ENCODE measurements at places on chromosomes 2 and 18.

GRCh38 chr2:200040831-200041230 is 85.4 kb downstream of the MAIP1 start:
- DNase-seq: no peak

- DNase-seq: no peak
Measured at GRCh38 chr2:102061286-102061699, 69.5 kb downstream of the IL1R2 start.

- no peak for DNase-seq
Measured at GRCh38 chr2:237723602-237724001, 75.0 kb upstream of the RBM44 start.

DNA sequence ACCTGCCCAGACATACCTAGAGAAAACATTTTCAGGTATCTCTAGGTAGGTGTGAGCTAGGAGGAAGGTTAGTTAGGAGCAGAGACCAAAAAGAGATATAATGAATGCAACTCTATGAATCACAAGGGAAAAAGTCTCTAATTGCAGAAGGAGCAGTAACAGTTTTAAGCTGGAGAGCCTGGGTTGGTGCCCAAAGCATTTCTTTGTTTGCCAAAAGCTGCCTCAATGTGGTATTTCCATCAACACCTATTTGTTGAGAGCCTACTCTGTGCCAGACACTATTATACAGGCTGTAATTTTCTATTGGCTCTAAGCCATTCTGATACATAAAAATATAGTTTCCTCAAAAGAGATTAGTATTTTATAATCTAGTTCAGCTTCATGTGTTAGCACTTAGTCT is 141.6 kb downstream of the UBE2E3 start:
- DNase-seq: no peak

DNA sequence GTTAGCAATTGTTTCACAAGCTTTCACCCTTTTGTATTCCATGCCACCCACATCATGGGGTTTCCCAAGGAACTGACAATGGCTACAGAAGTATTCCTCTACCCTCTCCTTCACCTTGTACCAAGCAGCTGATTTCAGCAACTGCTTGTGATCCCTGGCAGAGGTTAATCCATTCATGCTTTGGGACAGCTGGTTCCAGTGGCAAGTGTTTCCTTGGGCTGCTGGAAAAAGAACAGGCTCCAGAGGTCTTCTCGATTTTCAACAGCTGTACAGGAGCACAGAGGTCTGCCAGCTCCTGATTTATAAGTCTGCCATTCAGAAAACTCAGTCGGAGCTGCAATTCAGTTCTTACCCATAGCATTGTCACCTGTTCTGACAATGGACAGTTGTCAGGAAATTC is 239.2 kb upstream of the CWC22 start:
- DNase-seq: no peak

- DNase-seq: no peak
Measured at GRCh38 chr18:33826151-33826550, 248.1 kb downstream of the ASXL3 start.

GRCh38 chr18:13482618-13482945 is 243.8 kb downstream of the FAM210A start:
- DNase-seq: no peak

GRCh38 chr2:47309952-47310800 is 92.8 kb upstream of the MSH2 start:
- no peak for DNase-seq

- no peak for DNase-seq
Measured at GRCh38 chr2:101040072-101040471, 38.0 kb downstream of the RPL31 start.

DNA sequence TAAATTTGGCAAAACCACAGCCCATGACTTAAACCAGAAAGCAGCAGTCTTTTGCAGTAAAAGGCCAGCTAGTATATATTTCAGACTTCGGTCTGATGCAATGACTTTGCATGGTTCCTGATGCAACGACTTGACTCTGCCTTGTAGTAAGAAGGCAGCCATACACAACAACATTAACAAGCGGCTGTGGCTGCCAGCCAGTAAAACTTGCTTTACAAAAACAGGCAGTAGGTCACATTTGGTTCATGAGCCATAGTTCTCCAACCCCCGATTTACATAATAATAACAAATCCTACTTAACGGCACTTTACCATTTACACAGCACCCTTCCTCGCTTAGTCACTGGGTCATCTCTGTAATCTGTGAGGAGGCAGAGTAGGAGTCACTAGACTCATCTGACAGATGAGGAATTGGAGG is 410.3 kb downstream of the LRATD1 start:
- DNase-seq: no peak

DNA sequence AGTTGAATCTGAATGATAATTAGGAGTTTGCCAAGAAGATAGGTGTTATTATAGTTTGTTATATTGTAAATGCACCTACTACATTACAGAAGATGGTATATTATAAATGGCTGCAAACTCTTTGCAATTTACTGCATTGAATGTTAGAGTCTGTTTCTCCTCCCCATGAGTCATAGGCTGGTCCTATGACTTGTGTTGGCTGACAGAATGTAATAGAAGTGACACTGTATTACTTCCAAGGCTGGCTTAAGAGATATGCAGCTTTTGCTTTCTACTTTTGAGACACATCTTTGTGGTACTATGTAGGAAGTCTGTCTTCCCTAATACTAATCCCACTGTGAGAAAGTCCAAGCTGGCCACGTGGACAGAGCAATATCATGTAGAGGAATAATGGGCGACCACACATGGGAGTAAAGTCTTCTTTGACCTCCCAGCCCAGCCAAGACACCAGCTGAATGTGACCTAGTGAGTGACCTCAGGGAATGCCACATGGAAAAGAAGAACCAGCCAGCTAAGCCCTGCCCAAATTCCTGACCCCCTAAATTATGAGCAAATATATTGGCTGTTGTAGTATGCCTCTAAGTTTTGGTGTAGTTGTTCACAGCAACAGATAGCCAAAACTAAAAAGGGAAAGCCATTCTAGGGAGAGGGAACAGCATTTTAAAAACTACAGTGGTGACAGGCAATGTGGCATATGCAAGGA is 6.8 kb upstream of the DDX1 start:
- no peak for DNase-seq

DNA sequence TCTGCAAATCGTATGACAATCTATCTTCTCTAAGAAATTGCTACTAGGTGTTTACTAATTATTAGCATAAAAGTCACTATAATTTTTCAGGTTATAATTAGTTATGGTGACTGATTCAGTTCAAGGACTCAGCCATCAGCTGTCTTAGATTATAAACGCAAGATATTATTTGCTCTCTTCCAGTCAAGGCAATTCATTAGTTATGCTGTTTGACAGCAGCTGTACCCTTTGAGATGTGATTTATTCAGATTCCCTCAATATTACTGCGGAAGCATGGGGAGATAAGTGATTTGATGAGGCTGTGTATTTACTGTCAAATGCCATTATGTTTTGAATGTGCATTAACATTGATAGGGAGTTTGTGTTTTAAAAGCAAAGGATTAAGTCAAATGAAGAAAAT is 558.9 kb upstream of the FSIP2 start:
- no peak for DNase-seq

GRCh38 chr2:160513120-160513519 is 19.5 kb upstream of the RBMS1 start:
- DNase-seq: no peak

DNA sequence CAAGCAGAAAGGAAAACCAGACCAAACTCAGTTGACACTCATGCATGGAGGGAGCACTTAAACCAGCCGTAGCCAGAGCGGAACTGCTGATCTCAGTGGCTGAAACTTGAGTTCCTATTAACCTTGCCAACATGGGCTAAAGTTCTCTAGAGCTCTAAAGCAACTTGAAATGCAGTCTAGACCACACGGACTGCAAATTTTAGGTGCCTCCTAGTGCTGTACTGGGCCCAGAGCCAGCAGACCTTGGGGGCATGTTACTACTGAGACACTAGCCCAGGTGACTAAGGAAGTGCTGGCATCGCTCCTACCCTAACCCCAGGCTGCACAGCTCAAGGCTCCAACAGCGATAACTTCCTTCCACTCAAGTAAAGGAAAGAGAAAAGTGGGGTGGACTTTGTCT is 236.5 kb downstream of the AKAIN1 start:
- no peak for DNase-seq

GRCh38 chr2:15691586-15692310 is 100.1 kb downstream of the DDX1 start:
- DNase-seq: no peak

GRCh38 chr2:2887772-2888387 is 489.7 kb downstream of the EIPR1 start:
- no peak for DNase-seq

DNA sequence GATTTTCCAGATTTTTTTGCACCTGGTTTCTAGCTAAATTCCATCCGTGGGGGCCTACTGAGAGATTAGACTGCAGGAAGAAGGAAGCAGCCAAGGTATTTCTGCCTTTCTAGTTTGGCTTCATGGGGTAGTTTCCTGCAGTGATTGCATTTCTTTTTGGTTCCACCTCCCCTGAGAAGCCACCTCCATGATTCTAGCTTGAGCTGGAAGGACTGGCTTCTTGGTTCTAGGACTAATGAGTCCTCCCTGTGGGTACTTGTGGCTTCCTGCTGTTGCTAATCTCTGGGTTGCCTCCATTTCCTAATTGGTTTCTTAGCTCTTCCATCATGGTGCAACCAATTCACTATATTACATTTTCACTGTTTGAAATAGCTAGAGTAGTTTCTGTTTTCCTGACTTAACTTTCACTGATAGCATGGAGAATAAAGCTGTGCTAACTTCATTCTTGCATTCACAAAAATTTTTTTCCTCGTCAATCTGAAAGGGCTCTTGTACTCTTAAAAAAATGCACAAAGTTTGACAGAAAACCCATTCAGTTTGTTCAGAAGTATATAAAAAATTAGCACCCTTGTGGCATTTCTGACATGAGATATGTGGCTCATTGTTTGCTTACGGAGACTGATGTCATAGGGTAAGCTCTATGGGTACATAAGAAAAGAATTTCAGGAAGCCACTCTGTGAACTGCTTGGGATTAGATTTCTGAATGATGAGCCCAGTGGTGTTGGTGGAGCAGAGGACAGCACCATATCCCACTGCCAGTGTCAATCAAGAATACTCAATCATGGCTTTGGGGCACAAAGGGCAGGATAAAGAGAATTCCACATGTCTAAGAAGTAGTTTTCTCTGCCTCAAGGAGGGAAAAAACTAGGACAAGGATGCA is 242.8 kb upstream of the RBMS1 start:
- no peak for DNase-seq

DNA sequence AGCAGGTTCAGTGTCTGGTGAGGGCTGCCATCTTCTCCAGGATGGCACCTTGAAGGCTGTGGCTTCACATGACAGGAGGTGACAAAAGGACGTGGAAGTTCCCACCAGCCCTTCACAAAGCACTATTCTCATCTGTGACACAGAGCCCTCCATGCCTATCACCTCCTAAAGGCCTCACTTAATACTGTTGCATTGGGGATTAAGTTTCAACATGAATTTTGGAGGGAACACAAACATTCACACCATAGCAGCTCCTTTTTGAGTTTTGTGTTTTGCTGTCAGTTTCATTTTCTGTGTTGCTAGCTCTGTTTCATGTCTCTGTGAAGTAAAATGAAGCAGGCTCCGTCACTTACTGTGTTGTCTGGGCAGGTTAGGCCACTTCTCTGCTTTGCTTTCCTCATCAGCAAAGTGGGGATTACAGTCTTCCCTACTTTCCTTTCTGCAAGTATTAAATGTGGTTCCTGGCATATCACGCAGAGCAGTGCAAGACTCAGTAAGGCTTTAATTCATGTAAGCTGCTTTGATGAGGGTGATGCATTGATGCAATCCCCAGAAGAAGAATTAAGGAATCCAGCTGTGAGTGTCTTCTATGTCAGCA is 31.6 kb downstream of the LIMS1 start:
- no peak for DNase-seq

DNA sequence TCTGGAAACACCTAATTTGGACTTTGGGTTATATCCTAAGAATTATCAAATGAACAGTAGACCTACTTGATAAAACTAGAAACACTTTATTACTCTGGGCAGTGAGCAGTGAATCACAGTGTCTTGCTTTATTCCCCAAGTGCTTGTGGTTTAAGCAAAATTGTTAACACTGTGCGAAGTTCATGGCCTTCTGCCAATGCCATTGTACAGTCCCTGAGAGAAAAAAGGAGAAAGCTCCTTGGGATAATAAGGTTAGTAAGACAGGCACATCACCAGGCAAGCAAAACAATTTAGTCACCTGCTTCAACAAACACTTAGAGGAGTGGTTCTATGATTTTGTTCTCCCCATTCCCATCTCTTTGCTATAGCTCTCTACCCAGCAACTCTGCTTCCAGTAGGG is 39.8 kb downstream of the ADCYAP1 start:
- DNase-seq: no peak

DNA sequence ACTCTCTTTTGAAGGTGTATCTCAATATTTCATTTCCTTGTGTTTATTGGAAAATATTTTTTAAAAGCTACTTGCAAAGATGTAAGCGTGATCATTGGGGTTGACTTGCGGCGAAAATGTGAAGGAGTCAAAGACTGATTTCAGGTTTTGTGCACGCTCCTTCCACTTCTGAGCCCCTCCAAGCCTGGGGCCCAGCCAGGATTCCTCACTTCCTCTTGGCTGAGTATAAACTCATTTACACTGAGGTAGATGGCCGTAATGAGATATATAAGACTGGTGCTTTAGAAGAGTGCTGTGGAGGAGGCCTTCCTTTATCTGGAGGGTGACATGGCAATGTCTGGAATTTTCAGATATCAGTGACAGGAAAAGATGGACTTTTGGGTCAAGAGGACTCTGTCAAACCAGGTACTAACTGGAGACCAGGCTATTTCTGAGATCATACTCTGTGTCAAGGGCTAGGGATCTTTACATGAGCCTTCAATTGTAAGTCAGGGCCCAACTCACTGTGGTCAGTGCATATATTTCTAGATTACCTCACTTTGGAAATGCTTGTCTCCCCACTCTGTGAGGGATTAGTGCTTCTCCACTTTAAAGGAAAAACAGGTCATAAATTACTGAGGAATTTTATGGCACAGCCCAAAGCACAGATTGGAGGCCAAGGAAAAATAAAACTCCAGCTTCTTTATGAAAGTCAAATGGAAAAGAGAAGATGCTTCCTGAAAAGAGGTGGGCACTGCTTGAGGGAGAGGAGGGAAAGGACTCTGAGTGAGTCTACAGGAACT is 22.8 kb downstream of the PRKCE start:
- no peak for DNase-seq

DNA sequence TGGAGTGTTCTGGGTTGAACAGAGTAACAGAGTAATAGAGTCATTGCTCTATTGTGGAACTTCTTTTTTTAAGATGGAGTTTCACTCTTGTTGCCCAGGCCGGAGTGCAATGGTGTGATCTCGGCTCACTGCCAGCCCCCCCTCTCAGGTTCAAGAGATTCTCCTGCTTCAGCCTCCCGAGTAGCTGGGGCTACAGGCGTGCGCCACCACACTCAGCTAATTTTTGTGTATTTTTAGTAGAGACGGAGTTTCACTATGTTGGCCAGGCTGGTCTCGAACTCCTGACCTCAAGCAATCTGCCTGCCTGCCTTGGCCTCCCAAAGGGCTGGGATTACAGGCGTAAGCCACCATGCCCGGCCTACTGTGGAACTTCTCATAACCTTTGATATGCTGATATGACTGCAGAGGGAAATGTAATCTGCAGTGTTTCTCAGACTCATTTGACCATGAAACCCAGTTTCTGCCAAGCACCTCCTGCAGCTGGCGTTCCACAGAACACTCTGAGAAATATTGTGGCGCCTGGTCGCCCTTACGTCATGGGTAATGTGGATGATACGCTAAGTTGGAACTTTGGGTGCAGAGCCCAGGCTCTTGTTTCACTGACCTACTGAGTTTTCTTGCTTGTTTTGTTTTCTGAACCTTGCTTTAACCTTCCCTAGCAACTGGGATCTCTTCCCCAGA is 213.8 kb downstream of the BCL2 start:
- no peak for DNase-seq

All from stimulated activated CD4-positive, alpha-beta T cell treated with anti-CD3 and anti-CD28 coated beads, Interleukin-2, amount 100 ng/mL, for 24 hours (primary cell).